Peyer's patch (tissue), 4 donors: ENCODE measurements at places on chromosomes 5 and 9. TPM values are rescaled to one million over a fixed set of nuclear protein-coding genes. Genes with fewer than 3 reads are reported as not detected.

CSF2 gene
- total RNA-seq = not detected

DNA sequence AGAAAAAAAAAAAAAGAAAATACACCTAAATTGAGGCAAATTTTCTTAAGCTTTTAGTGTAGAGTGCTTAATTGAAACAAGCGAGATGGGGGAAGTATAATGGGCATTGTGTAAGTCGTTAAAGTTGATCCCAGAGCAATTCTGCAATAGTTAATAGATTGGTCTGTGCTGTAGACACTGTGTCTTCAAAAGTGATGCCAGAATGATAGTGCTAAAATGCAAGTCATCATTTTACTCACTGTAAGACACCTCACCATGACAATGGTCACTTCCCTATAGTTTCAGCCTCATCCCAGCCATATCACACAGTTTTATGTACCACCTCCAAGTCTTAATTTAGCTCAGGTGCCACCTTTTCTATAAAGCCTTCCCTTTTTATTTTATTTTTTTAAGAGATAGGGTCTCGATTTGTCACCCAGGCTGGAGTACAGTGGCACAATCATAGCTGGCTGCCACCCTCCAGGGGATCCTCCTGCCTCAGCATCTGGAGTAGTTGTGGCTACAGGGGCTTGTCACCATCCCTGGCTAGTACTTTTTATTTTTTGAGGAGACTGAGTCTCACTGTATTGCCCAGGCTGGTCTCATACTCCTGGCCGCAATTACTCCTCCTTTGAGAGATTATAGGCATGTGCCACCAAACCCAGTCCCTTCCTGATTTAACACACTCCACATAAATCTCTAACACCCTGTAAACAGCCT, 6.2 kb downstream of the COX7C start:
- DNase-seq = no peak

TMOD1 gene
- 2.6 TPM for total RNA-seq

DNA sequence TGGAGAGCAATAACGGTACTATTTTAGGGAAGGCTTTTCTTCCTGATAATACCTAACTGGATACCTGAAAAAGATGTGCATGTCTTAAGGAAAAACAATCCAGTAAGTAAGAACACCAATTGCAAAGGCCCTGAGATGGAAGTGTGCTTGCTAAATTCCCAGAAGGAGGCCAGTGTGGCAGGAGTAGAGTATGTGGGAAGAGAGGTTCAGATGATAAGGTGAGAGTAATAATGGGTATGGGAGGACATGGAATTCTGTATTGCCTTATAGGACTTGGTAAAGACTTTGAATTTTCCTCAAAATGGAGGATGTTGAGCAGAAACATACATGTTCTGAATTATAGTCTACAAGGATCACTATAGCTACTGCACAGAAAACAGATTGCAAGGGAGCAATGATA, 89.3 kb downstream of the COMMD10 start:
- DNase-seq = no peak

GRCh38 chr5:15914638-15915037, 265.0 kb downstream of the MARCHF11 start:
- DNase-seq = no peak

KLF9 gene
- 124 TPM for total RNA-seq

GRCh38 chr5:150320044-150320613, 17.4 kb upstream of the ARSI start:
- DNase-seq = no peak

GRCh38 chr5:148768806-148769415, 57.5 kb upstream of the ADRB2 start:
- no peak for DNase-seq

MYORG gene
- 86.3 TPM for total RNA-seq

DNA sequence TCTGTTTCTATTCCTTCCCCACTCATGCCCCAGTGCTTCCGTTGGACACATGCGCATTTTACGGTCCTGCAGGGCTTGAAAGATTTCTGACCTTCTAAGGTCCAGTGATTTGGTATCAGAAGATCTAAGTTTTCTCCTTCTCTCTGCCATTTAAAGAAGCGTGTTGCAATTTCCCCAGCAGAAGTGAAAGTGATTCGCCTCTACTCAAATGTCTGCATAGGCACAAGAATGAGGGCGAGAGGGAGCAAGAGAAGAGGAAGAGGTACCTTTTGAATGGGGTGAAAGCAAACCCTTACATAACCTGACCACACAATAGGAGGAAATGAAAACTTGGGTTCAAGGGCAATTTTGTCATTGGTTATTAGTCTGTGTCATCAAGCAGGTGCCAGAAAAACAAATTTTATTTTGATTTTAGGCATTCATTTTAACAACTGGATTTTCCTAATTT, 31.7 kb upstream of the NR3C1 start:
- DNase-seq = no peak

DNA sequence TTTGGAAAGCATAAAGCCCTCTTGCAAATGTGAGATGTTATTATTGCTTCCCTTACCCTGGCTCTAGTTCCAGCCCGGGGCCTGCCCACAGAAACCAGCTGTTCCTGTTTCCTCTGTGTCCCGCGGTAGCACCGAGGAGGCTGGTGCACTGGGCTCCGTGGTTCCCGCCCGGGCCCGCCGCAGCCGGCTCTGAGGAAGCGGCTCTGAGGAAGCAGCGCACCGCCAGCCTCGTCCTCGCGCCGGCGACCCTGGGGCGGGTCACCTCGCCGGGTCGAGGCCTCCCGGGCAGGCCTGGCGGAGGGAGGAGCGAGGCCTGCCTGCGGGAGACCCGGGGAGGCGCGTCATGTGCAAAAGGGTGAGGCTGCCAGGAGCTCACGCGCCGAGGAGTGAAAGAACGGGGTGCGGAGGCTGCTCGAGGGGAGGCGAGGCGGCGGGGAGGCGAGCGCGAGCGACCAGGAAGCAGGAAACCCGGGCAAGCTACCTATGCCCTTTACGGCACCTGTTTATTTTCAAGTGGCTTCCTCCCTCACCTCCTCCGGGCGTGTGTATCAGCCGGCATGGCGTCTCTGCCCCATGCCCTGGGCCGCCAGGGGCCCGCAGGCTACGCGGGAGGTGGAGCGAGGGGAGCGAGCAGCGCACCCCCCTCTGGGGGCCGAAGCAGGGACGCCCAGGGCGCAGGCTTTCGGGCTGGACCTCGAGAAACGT, 61.3 kb upstream of the MEGF10 start:
- DNase-seq = peak; percentile 81

DNA sequence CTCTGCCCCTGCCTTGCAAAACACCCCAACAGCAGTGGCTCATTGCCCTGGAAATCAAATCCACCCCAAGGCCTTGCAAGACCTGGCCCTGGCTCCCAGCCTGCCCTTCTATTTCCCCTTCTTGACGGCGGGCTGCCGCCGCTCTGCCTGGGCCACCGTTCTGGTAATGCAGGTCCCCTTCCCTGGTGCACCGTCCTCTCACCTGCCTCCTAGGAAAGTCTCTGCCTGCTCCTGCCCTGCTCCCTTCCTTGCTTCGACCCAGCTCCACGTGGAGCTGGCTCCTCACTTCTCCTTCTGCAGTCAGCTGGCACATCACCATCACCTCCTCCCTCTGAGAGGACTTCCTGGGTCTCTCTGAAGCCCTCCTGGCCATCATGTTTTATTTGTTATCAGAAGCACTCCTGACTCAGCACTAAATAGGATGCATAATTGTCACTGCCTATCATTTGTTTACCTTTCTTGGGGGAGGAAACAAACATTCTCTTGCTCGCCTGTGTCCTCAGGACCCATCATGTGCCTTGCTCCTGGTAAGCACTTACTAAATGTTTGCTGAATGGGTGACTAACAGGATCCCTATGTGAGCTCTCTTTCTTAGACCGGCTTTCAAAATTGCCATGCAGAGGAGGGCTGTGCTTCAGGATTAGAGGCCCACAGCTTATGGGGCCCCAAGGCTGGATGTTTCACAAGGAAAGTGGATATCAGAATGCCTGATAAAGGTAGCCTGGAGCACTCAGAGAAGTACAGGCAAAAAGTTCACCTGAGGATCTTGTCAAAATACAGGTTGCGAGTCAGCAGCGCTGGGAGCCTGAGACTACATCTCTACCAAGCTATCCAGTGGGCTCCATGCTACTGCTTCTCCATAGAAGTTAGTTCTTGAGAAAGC, 19.6 kb upstream of the C5orf47 start:
- no peak for DNase-seq

DNA sequence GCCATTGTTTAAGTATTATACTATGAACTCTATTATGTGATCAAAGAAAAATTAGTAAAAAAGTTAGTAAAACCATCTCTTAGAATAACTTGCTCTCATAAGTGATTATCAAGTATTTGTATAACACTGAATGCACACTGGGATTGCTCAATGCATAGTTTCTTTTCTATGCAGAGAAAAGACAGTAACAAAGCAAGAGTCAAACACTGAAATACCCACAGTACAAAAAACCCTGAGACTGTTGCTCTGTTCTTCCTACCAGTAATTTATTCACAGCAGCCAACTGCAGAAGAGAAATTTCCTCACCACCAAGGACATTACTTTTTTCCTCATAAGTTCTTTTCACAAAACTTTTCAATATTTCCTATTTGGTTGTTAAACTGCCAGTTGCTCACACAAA, 634.4 kb downstream of the DTWD2 start:
- no peak for DNase-seq

DNA sequence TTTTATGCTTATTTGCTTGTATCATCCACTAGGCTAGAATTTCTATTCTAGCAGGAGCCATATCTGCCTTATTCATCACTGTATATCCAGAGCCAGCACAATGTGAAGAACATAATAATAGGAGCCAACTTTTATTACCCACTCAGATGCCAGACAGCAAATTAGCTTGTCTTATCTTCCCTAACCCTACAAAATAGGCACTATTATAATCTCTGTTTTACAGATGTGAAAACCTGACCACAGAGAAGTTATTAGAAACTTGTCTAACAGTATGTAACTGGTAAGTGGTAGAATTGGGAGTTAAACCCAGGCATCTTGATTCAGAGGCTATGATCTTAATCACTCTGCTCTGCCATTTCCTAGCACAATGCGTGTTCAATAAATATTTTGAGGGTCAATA, 579.5 kb downstream of the CAAP1 start:
- no peak for DNase-seq

DNA sequence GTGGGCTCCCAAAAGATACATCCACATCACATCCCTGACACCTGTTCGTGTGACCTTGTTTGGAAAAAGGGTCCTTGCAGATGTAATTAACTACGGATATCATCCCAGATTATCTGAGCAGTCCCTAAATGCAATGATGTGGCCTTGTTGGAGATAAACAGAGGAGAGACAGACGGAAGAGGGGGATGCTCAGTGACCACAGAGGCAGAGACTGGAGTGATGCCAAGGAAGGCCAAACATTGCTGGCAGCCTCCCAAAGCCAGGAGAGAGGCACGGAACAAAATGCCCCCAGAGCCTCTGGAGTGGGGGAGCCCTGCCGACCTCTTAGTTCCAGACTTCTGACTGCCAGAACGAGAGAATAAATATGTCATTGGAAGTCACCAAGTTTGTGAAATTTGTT, 15.0 kb upstream of the VAV2 start:
- no peak for DNase-seq

DNA sequence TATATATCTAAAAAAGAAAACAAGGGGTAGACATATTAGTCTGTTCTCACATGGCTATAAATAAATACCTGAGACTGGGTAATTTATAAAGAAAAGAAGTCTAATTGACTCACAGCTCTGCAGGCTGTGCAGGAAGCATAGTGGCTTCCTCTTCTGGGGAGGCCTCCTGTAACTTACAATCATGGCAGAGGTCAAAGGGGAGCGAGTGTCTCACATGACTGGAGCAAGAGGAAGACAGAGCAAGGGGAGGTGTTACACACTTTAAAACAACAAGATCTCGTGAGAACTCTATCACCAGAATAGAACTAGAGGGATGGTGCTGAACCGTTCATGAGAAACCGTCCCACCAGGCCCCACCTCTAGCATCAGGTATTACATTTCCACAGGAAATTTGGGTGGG, 616.8 kb downstream of the TLE4 start:
- DNase-seq = no peak

DNA sequence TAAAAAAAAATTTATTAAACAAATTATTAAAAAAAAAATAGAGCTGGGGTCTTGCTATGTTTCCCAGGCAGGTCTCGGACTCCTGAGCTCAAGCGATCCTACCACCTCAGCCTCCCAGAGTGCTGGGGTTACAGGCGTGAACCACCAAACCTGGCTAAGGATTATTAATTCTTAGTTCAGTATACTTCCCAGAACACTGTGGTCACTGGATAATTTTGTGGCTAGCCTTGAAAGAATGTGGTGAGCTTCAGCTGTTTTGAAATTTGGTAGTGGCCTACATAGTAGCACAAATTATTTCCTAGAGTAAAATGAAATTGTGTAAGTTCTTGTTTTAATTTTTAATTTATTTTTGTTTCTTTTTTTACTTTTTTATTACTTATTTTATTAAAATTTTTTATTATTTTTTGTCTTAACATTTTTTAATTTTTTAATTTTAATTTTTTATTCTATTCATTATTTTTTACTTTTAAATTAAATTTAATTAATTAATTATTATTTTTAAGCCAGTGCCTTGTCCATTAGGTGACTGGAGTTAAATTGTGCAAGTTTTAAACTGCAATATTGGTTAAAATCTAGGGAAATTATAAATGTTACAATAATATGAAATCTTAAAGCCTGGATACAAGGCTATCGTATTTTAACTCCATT, 23.0 kb downstream of the ARRDC3 start:
- DNase-seq = no peak

- no peak for DNase-seq
Observed at GRCh38 chr9:78031444-78031892, at the start of gene GNAQ. Gene GNAQ, minus strand, starts transcription at chr9:78031811. Its CDS starts 576 bp downstream, at chr9:78031235.

DNA sequence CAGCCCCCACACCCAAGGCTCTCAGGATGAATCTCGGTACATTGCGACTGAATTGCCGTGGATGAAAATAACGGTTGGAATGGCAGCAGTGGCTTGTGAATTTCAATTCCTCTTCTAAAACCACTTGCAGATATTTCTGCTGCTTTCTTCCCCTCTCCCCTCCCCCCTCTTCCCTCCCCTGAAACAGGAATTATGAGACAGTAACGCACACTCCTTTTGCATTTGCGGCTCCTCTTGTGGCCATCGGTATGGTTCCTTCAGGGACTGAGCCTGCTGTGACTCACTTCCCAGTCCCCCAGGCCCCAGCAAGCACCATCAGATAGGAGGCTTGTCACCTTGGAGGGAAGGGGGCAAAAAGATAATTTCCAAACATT, 9.7 kb downstream of the DCANP1 start:
- no peak for DNase-seq

- DNase-seq = no peak
Observed at GRCh38 chr9:70947086-70947485, 174.3 kb downstream of the TRPM3 start.

TIGD6 gene
- 2.5 TPM for total RNA-seq

DNA sequence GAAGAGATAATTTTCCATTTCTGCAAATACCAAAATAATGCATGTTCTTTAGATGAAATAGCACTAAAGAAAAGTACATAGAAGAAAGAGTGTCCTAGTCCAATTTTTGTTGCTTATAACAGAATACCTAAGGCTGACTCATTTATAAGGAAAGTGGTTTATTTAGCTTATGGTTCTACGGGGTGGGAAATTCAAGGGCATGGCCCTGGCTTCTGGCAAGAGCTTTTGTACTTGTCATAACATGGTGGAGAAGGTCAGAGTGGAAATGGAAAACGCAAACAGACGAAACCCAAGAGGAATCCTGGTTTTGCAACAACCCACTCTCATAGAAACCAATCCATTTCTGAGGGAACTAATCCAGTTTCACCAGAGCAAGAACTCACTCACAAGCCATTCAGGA, 283.7 kb downstream of the CSNK1G3 start:
- DNase-seq = no peak

TSSK1B gene
- total RNA-seq = not detected
